ENCODE measurements at places on chromosomes 16 and 17.

DNA sequence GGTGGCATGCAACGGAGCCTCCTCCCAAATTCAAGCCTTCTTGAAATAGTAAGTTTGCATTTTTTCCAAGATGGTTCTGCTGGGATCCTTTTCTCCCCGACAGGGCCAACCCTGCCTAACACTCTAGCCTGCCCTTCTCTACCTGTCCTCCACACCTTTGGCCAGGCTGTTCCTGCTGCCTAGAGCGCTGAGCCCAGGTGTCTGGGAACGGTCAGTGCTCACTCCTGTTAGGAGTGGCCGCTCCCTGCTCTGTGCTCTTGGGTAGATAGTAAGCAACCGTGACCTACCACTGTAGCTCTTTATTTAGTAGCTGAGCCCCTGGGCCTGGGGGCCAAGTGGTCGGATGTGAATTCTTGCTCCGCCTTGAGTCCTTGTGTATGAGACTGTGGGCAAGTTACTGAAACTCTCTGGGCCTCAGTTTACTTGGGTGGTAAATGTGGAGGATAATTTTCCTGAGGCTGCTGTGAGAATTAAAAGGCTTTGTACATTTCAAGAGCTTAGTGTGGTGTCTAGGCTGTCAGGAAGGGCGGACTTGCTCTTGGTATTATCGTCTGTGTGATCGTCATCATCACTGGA, 44.0 kb upstream of the GSE1 start:
- DNase-seq: no peak

GRCh38 chr16:12186774-12187335, 210.3 kb downstream of the SNX29 start:
- no peak for DNase-seq

GRCh38 chr16:19123535-19124178, 9.9 kb downstream of the ITPRIPL2 start:
- no peak for DNase-seq

DNA sequence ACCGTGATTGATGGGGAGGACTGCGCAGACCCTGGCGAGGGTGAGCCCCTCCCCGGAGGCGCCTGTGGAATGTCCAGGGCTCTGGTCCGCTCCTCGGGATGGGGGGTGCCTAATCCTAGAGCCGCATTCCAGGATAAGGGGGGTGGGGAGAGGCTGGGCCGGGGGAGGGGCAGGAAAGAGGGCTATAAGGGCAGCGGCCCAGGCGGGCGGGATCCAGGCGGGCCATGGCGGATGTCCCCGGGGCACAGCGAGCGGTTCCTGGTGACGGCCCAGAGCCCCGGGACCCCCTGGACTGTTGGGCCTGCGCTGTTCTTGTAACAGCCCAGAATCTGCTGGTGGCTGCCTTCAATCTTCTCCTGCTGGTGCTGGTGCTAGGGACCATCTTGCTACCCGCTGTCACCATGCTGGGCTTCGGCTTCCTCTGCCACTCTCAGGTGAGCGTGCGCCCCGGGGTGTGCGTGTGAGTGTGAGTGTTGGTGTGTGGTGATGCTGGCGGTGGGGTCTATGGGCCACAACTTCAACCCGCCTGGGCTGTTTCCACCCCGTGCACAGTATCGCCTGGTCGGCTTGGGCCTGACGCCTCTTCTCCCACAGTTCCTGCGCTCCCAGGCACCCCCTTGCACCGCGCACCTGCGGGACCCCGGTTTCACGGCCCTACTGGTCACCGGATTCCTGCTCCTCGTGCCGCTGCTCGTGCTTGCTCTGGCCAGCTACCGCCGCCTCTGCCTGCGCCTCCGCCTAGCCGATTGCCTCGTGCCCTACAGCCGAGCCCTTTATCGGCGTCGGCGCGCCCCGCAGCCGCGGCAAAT, at the start of gene TMEM88:
Gene TMEM88 (plus strand): TSS at position 216 of the 809 bp plus-strand sequence. CDS start 9 bp downstream, at position 225.
- peak; percentile 36 for DNase-seq

DNA sequence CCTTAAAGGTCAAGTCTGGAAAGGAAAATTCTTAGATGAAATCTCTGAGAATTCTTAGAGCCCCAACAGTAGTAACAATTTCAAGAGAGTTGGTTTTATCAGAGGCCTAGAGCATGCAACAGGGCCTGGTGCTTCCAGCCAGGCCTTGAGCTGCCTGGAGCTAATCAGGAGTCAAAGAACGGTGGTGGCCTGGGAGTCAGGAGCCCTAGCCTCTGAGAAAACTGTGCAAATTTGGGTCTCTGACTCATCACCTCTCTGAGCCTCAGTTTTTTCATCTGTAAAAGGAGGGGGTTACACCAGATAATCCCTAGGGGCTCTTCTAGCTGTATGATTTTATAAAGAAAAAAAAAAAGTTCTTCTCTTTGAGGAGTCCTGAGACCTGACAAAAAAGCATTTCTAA, 227.3 kb upstream of the RPL38 start:
- DNase-seq: no peak

DNA sequence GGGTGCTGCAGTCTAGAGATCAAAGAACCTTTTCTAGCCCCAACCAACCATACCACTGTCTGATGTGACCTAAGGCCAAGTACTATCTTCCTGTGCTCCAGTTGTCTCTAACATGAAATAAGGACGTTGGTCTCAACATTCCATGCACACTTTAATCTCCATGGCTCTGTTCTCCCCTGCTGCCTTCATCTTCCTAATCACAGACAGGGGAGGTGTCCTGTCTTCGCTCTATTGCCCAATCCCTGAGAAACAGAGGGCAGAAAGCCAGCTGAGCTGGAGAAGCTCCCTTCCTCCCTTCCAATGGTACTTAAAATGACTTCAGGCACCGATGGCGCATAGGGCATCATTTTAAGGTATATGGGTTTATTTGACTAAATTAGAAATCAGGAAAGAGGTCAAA, 148.9 kb upstream of the GNAO1 start:
- DNase-seq: no peak

DNA sequence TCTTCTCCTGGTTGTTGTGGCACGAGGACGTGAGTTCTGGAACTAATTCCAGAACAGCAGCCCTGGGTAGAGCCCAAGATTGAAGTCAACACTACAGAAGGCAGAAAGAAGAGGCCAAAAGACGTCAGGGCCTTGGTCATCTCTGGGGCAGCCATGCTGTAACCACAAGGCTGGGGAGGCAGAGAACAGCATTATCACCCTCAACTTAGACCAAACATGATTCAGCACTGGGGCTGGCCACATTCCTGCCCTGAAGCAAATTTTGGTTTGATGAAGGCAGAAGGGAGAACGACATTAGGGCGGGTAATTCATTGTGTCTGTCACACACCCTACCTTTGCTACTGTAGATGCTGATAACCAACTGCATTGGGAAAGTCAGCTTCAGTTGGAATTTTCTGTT, 9.7 kb upstream of the ALOX15B start:
- DNase-seq: no peak

GRCh38 chr16:81548876-81549546, 104.4 kb downstream of the CMIP start:
- no peak for DNase-seq

DNA sequence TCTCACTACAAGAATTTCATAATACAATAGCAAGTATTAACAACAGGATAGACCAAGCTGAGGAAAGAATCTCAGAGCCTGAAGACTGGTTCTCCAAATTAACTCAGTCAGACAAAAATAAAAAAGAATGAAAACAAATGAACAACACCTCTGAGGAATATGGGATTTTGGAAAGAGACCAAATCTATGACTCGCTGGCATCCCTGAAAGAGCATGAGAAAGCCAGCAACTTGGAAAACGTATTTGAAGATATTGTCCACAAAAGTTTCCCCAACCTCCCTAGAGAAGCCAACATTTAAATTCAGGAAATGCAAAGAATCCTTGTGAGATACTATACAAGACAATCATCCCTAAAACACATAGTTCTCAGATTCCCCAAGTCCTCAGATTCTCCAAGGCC, 20.9 kb downstream of the NLRP1 start:
- no peak for DNase-seq

DNA sequence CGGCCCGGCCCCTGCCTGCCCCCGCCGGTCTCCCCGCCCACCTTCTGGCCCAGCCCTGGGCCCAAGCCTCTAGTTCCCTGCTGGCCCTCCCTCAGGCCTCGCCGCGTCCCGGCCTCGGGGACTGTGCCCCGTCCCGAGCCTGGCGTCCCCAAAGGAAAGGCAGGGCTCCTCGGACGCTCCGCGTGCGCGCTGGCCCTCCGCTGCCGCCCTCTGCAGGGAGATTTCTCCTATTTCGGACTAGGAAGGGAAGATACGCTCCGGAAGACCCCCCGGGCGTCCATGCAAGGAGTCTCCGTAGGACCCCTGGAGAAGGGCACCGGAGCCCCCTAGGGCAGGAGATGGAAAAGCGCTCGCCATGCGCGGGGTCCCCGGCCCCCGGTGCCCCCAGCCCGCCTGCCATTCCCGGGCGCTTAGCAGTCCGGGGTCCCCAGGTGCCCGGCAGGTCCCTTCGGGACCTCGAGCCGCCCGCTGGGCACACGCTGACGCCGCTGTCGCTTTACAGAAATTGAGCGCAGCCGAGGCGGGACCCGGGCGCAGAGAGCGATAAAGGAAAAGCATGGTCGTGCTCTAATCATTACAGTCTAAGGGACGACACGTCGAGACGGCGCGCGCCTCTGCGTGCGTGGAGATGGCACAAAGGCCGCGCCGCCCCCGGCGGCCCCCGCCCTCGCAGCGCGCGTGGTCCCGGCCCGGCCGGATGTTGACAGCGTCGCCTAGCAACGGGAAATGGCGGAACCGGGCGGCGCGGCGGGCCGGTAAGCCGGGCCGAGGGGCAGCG, at the start of gene CCDC40:
Gene CCDC40 (plus strand): TSS at position 706 of the 778 bp plus-strand sequence. CDS start 21 bp downstream, at position 727.
- peak; percentile 84 for DNase-seq

GRCh38 chr17:82000803-82001570, 21.7 kb downstream of the CENPX start:
- DNase-seq: no peak

DNA sequence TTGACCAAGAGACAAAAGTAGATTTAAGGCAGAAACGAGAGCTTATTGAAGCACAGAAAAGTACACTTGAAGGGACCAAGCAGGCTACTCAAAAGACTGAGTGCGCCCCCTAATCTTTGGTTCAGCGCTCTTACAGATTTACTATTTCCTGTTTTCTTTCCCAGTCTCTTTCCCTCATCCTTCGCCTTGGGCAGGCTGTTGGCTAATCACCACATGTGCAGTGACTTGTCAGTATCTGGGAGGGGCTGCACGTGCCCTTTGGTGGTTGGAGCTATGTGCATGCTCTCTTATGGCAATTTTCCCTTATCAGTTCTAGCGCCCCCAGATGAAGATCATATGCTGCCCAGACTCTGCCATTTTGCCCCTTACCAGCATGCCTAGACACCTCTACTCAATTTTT, 35.4 kb upstream of the SHISA6 start:
- DNase-seq: no peak

DNA sequence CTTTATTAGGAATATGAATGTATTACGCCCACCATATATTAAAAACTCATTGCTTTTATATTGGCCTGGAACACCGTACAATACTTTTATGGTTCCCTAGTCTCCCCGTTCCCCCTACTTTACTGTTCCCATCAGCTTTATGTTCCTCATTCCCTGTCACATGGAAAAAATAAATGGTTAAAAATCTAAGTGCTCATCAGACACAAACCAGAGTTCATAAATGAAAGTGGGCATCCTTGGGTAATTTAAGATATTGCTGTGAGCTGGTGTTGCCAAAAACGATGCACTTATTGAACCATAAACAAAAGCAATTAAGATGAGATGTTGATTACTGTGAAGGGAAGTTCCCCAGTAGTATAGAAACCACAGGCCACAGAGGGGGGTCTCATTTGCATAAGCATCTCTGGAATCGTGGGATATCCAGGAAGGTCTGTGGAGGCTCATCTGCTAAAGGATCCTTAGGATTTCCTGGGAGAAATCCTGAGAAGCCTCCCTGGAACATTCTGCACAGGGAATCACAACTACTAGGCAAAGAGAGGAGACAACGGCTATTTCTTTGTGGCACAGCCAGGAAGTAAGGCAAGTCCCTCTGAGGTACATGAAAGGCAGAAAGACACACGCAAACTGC, 591.4 kb upstream of the CDH11 start:
- no peak for DNase-seq

Data from CD4-positive, alpha-beta T cell treated with Interleukin-21 for 1 hour (primary cell).